Head of caudate nucleus (tissue), 42 donors: ENCODE measurements at places on chromosomes 7 and 10.

DNA sequence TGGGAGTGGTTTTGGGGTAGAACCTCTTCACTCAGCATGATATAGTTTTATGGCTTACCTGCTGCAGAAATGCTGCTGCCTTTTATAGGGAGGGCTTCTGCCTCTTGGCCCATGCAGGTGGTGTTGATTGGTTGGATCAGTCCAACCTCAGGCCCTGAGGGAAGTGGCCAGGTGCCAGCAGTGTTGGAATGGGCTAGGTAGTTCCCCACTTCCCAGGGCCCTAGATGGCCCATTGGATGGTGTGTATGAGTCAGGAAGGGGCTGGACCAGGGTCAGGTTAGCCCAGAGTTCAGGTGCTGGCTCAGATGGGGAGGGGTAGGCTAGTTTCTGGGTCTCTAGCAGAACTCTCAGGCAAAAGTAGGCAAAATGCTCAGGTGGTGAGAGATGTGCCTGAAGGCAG is 455.5 kb downstream of the CCSER2 start:
- DNase-seq: no peak

DNA sequence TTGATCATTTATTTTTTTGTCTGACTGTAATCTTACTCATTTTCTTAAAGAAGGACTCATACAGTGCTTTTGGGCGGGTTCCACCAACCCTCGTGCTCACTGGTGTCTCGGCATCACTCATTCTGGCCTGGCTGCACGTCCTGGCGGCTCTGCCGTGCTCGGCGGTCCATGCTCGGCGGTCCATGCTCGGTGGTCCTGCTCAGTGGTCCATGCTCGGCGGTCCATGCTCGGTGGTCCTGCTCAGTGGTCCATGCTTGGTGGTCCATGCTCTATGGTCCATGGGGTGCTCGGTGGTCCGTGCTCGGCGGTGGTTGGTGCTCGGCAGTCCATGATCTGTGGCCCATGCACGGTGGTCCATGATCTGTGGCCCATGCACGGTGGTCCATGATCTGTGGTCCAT is 72.5 kb downstream of the WDR37 start:
- DNase-seq: no peak

- no peak for DNase-seq
Measured at GRCh38 chr10:131645756-131646155, 255.1 kb upstream of the PPP2R2D start.

DNA sequence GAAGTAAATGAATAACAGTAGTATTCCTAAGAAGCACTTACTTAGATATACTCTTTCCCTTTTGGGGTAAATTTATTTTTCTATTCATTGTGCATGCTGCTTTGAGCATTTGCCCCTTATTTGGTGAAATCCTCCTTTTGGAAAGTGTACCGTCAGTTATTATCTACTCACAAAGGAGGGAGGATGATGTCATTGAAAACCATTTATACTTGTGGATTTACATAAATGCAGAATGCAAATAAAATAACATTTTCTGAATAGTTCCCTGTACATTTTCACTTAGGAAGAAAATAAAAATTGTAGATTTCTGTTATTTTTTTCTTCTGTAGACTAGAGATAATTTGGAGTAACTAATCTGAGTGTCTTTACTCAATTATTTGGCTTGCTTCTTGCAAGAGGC is 29.5 kb upstream of the SEM1 start:
- no peak for DNase-seq

GRCh38 chr10:119231654-119232053 is 24.3 kb downstream of the GRK5 start:
- DNase-seq: no peak

GRCh38 chr10:58754469-58755339 is 242.0 kb downstream of the BICC1 start:
- DNase-seq: no peak

GRCh38 chr7:157301610-157302120 is 35.1 kb upstream of the DNAJB6 start:
- no peak for DNase-seq

GRCh38 chr7:36082910-36083309 is 70.1 kb upstream of the EEPD1 start:
- DNase-seq: no peak

DNA sequence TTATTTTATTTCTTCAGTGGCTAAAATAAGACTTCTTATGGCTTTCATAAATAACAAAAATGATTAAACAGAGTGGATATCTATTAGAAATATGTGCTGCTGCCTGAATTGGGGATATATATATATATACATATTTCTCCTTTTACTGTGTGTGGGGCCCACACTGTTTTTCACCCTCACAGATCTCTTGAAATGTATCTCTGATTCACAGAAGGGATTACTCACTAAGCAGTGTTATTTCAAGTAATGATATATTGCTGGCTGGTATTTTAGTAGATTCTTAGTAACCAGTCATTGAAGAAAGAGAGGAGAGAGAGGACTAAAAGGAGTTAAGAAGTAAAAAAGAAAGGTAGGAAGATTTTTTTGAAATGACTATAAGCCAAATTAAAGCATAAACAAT is 308.6 kb upstream of the NRP1 start:
- DNase-seq: no peak

DNA sequence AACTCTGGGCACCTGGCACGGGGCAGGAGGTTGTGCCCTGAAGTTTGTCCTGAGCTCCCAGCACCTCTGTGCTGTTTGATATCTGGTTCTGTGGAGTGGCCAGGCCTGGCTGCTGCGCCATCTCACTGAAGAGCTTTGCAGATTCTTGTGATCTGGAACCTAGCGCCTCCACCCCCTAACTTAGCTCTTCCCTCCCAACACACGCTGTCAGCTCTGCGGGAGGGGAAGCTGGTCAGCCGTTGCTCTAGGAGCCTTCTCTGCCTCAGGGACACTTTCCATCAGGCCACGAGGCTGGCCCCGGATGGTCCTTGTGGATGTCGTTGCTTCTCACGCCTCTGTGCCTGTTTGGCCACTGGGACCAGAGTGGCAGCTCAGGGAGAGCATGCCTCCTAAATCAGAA is 213.2 kb downstream of the CCDC3 start:
- DNase-seq: no peak

- peak; percentile 6 for DNase-seq
Measured at GRCh38 chr7:30923009-30923773, 11.5 kb downstream of the AQP1 start.

DNA sequence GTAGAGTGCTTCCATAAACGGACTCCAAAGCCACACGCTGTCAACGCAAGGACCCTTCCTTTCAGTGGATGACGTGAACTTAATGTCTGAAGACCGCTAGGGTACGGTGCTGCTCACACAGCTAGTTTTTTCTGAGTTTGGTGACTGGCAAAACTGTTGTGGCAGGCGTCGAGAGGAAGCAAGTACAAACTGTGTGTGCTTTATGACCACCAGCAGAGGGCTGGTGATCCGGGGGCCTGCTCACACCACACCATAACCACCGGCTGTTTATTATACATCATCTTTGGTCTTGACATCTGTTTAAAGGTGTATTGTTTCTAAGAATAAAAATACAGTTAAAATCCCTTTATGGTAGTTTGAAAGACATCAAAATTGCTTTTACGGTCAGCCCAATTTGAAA is 37.1 kb upstream of the ATP6V0A4 start:
- DNase-seq: no peak

DNA sequence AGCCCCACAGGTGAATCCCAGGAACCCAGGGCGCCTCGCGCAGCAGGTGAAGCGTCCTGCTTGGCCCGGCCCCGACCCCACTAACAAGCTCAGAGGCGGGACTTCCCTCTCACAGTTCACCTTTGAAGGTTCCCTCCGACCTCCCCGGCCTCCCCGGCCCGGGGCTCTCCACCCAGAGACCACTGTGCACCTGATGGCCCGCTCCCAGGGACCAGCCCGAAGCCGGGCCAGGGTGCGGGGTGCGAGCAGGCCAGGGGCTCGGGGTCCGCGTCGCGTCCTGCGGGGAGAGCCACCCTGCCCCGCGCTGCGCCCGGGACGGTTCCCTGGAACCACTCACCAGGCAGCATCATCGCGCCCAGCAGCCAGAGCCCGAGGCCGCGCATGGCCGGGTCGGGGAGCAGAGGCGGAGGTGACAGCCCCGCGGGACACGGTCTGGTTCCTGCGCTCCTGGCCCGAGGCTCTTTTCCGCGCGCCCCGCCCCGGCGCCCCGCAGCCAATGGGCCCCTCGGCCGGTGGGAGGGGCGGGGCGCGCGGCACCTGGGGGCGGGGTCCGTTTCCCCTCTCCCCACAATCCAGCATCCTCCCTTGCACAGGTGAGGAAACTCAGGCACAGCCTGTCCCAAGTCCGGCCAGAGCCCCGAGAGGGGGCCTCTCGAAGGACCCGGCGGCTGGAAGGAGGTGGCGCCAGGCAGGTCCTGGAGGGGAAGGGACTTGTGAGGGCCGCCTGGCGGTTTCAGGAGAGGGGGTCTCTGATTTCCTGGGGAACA is at the start of gene ADAM8:
ADAM8 (minus strand) TSS at position 434 of the 767 bp plus-strand sequence; CDS start at position 383, 51 bp downstream.
- DNase-seq: no peak

DNA sequence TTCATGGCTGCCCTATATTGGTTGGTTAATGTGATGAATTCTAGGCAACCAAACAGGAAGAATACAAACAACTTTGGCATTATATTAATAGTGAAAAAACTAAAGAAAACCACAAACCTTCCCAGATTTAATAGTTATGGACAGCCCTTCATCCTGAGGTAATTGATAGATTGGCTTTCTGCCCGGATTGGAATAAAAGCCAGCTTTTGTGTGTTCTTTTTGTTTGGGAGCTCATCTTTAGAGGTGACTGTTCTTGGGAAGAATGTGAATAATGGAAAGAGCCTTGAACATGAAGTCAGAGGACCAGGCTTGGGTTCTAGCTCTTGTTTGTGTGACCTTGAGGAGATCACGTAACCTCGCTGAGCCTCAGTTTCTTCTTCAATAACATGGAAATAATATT is 92.3 kb downstream of the VTI1A start:
- no peak for DNase-seq

- DNase-seq: no peak
Measured at GRCh38 chr10:121797490-121797889, 130.3 kb downstream of the ATE1 start.

- DNase-seq: no peak
Measured at GRCh38 chr7:18653381-18654155, 158.0 kb downstream of the HDAC9 start.

GRCh38 chr10:60293581-60294175 is 96.0 kb downstream of the ANK3 start:
- no peak for DNase-seq

GRCh38 chr10:72048450-72049124 is 39.8 kb downstream of the SPOCK2 start:
- peak; percentile 99 for DNase-seq

DNA sequence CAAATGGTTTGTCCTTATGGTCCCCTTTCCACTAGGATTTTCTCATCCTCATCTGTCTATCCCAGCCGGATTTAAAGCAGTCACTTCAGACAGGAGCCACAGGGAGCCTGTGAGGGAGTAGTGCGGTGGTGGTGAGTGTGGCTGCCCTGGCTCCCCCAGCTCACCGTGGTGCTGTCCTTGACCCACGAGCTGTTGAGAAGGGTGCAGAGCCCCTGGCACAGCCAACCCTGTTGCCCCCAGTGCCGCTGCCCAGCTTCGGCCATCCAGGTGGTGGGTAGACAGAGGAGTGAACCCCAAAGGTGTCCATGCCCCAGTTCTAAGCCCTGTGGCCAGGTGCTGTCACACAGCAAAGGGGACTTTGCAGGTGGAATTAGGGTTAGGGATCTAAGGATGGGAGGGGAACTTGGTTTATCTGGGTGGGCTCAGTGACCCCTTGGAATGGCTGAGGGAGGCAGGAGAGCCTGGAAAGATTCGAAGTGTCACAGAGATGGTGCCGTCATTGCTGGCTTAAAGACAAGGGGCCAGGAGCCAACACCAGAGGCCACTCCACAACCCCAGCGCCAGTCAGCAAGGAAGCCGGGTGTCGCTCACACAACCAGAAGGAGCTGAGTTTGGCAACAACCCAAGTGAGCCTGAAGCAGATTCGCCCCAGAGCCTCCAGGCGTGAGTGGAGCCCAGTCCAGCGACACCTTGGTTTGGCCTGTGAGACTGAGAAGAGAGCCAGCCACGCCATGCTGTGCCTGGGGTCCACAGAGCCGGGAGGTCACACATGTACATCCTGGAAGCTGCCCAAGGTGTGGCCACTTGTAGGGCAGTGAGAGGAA is 142.4 kb downstream of the ADCY1 start:
- peak; percentile 35 for DNase-seq
